ENCODE measurements at places on chromosomes 5 and 9.

GRCh38 chr9:114606068-114606467, 5.0 kb upstream of the TMEM268 start:
- peaks cover 20% of the 10 kb centered on the region for H3K4me1 ChIP-seq

GRCh38 chr9:93678199-93679019, 102.0 kb downstream of the PHF2 start:
- H3K4me1 ChIP-seq: no peaks in the 10 kb centered on the region
- no peak for DNase-seq
- no peaks in the 10 kb centered on the region for H3K27me3 ChIP-seq
- H3K36me3 ChIP-seq: peaks cover 1% of the 10 kb centered on the region

GRCh38 chr5:116844015-116844414, 269.4 kb upstream of the SEMA6A start:
- no peak overlapping the region for H3K4me3 ChIP-seq
- no peaks in the 10 kb centered on the region for H3K27me3 ChIP-seq
- no peaks in the 10 kb centered on the region for H3K4me1 ChIP-seq
- DNase-seq: no peak

DNA sequence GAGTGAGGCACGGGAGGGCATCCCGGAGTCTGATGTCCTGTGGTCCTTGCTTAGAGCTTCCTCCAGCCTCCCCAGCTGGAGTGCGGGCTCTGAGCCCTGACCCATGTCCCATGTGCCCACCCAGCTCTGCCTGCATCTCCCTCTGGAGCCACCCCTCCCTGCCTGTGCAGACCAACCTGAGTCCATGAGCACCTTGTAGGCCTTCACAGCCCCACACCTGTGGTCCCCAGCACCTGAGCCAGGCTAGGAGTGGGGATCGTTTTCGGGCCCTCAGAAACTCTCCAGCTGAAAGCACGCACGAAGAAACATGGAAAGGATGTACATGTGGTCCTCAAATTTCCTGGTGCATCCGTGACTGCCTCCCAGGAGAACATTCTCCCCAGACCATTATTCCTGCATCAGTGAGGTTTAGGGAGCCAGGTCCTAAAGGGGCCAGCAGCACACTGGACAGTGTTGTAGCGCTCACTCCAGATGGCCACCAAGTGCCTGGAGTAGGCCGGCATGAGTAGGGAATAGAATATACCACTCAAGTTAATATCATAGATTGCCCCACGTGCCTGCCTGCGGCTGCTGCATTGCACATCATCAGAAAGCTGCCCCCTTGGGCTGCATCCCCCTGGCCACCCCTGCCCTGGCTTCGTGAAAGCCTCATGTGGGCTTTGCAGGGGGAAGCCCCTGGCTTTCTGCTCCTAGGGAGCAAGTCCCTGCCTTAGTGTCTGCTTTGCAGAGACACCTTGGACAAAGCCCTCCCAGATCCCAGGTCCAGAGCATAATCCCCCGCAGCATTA, 80.6 kb downstream of the WNK2 start:
- H3K27me3 ChIP-seq: no peaks in the 10 kb centered on the region
- DNase-seq: no peak
- H3K4me3 ChIP-seq: no peak overlapping the region
- H3K36me3 ChIP-seq: no peaks in the 10 kb centered on the region
- H3K27ac ChIP-seq: no peak overlapping the region

DNA sequence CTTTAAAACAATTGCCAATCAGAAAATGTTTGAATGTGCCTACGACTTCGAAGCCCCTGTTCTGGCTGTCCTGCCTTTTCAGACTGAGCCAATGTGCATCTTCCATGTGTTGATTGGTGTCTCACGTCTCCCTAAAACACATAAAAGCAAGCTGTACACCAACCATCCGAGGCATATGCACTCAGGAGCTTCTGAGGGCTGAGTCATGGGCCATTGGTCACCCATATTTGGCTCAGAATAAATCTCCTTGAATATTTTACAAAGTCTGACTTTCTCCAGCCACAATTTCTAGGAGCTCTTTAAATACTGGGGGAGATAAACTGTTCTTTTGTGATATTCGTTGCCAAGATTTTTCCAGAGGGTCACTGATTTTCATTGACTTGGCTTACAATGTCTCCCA, 53.9 kb downstream of the C9orf57 start:
- H3K4me1 ChIP-seq: no peaks in the 10 kb centered on the region
- H3K36me3 ChIP-seq: no peaks in the 10 kb centered on the region
- H3K27ac ChIP-seq: no peak overlapping the region
- DNase-seq: no peak
- no peaks in the 10 kb centered on the region for H3K27me3 ChIP-seq

DNA sequence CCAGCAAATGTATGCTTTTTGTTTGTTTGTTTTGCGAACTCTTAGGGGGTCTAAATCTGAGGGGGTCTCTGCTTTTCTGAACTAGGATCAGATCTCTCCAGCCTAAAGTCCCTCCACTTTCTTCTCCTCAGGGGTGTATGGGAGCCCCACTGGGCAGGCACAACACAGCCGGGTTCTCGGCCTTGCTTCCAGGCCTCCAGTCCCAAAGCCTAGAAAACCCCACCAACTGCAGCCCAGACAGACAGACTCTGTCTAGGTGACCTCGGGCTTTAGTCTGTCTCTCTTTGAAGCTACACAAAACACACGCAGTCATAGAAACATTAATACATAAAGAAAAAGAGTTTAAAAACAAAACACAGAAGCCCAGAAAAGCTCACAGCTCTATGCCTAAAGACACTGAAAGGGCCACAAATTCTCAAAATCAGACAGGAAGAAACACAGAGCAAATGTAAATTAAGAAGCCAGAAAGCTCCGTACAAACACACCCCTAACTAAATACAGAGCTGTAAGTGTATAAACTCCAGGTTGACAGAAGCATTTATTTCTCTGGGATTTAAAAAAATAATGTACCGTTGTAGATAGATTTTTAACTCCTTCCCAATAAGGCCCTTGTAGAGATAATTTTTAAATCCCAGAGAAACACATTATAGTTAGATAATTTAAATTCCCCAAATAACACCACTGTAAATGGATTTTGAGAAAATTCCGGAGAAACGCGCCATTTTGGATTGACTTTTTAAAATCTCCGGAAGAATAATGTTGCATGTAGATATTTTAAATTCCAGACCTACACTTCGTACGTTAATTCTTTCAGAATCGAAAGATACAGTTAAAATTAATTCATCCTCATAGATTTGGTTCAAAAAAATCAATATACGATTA, 2.0 kb downstream of the PITX1 start:
- no peak for DNase-seq
- H3K27ac ChIP-seq: no peak overlapping the region
- H3K4me3 ChIP-seq: peak overlapping the region; percentile 88

DNA sequence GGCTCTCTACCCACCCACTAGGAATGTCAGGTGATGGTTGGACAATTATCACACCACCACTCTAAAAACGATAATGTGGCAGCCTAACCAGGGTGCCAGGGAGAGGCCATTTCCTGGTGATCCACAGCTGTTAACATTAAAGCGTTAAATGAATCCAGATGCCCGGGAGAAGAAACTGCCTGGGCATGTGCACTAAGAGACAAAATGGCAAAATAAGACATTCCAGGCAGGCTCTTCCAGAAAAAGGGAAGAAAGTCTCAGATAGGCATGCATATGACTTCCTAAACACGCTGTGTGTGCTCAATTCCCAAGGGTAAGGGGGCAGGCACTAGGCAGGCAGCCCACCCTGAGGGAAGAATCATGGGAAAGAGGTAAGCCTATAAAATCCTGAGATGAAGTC, 4.6 kb upstream of the TXN start:
- DNase-seq: no peak
- H3K36me3 ChIP-seq: peaks cover 2% of the 10 kb centered on the region
- peaks cover 31% of the 10 kb centered on the region for H3K4me1 ChIP-seq
- H3K27ac ChIP-seq: no peak overlapping the region
- no peak overlapping the region for H3K4me3 ChIP-seq
- no peaks in the 10 kb centered on the region for H3K27me3 ChIP-seq

DNA sequence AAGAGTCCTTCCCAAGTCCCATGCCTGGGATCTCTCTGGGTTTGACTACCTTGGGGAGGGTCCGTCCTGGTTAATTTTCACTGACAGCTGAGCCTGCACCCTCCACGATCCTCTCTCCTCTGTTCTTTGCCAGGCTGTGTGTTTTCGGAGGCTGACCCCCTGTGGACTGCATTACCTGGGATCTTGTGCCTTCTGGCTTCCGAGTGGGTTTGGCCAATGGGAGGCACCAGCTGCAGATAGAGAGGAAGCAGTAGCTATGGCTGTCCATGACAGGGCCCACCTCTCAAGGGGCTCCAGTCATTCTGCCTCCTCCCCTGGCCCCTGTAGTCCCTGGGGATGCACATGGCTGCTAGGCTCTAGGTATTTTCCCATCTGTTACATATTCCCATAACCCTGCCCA, 285.0 kb downstream of the DMRT2 start:
- no peaks in the 10 kb centered on the region for H3K4me1 ChIP-seq
- DNase-seq: no peak
- H3K27ac ChIP-seq: no peak overlapping the region
- no peak overlapping the region for H3K4me3 ChIP-seq

DNA sequence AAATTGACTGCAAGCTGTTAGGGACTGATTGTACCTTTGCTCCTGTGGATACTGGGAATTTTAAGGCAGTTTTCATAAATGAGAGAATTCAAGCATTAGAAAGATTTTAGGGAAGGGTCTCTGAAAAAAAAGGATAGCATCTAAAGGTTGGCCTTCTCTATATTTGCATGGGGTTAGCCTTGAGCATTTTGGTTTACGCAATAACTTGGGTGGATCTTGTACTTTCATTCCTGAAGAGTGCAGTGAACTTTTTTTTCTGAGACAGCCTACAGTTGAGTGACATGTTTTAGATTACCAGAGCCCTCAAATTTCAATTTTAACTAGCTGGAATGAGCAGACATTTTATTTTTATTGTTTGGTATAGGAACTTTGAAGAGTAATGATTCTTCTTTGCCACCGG, 91.6 kb upstream of the NR3C1 start:
- H3K36me3 ChIP-seq: no peaks in the 10 kb centered on the region
- DNase-seq: no peak
- H3K4me3 ChIP-seq: no peak overlapping the region
- H3K27me3 ChIP-seq: no peaks in the 10 kb centered on the region
- H3K27ac ChIP-seq: no peak overlapping the region
- H3K4me1 ChIP-seq: no peaks in the 10 kb centered on the region

DNA sequence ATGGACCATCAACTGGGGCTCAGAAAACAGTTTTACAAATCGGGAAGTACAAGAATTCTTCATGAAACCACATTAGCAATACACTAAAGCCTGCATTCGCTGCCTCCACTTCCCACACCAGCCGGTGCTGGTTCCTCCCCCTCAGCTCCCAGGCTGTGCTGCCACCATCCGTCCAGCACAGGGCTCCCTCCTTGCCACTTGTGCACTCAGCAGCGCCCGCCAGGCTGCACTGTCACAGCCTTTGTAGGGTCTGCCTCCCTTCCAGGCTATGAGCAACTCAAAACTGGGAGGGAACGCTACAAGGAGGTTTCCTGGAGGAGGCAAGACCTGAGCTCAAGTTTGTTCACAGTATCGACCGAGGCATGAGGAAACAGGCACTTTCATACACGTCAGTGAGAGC, 7.7 kb downstream of the MAPK9 start:
- H3K4me1 ChIP-seq: peaks cover 10% of the 10 kb centered on the region
- H3K36me3 ChIP-seq: peaks cover 39% of the 10 kb centered on the region
- H3K4me3 ChIP-seq: no peak overlapping the region

- H3K27ac ChIP-seq: no peak overlapping the region
- no peaks in the 10 kb centered on the region for H3K27me3 ChIP-seq
- no peaks in the 10 kb centered on the region for H3K4me1 ChIP-seq
- DNase-seq: no peak
- no peak overlapping the region for H3K4me3 ChIP-seq
Measured at GRCh38 chr5:62100201-62100600, 205.8 kb upstream of the KIF2A start.

GRCh38 chr5:154356958-154357357, 88.8 kb upstream of the SAP30L start:
- H3K4me1 ChIP-seq: peaks cover 22% of the 10 kb centered on the region
- no peak overlapping the region for H3K4me3 ChIP-seq
- no peak for DNase-seq
- no peaks in the 10 kb centered on the region for H3K27me3 ChIP-seq
- no peak overlapping the region for H3K27ac ChIP-seq

GRCh38 chr9:98191671-98192502, 550 bp downstream of the CORO2A start:
- DNase-seq: peak; percentile 36
- H3K27ac ChIP-seq: no peak overlapping the region
- no peaks in the 10 kb centered on the region for H3K27me3 ChIP-seq
- no peaks in the 10 kb centered on the region for H3K36me3 ChIP-seq
- H3K4me3 ChIP-seq: peak overlapping the region; percentile 84

- H3K36me3 ChIP-seq: no peaks in the 10 kb centered on the region
- no peak overlapping the region for H3K4me3 ChIP-seq
- no peaks in the 10 kb centered on the region for H3K4me1 ChIP-seq
Measured at GRCh38 chr5:95986937-95987520, 25.4 kb upstream of the ELL2 start.

DNA sequence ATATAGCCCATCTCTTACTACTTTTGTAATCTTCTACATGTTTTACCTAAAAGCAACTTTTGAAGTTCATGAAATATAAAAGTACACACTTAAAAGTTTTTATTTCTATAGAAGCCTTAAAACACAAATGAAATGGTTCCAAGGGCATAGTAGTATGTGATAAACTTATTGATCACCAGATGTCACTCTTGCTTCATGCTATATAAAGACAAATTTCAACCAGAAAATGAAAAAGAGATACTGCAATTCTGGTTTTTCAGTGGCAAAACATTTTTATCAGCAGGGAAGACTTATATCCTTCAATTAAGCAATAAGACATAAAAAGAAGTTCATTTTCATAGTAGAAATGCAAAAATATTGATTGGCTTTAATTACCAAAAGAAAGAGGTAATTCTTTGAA, 69.4 kb upstream of the FBXL17 start:
- no peak overlapping the region for H3K27ac ChIP-seq
- H3K36me3 ChIP-seq: peaks cover 12% of the 10 kb centered on the region
- peaks cover 6% of the 10 kb centered on the region for H3K27me3 ChIP-seq

DNA sequence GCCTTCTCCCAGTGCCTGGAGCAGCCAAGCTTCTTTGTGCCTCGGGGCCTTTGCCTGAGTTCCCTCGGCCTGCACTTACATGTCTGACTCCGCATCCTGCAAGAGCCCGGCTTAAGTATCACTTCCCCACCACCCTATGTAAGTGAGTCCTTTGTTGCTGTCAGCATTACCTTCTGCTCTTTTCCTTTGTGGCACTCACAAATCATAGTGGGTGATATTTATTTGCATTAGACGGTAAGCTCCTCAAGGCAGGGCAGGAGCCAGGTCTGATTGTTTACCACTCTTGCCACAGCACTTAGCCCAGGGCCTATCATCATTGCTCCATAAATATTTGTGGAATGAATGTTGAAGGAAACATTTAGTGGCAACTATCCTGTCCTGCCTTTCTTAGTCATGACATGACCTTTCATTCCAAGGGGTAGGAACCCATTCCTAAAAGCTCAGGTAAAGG, 4.8 kb downstream of the GM2A start:
- DNase-seq: no peak
- H3K27ac ChIP-seq: no peak overlapping the region
- H3K27me3 ChIP-seq: no peaks in the 10 kb centered on the region
- H3K36me3 ChIP-seq: no peaks in the 10 kb centered on the region
- H3K4me3 ChIP-seq: no peak overlapping the region
- H3K4me1 ChIP-seq: peaks cover 34% of the 10 kb centered on the region

GRCh38 chr5:171835066-171835465, 49.4 kb downstream of the SMIM23 start:
- no peak overlapping the region for H3K4me3 ChIP-seq
- H3K36me3 ChIP-seq: peaks cover 1% of the 10 kb centered on the region
- no peaks in the 10 kb centered on the region for H3K4me1 ChIP-seq
- H3K27ac ChIP-seq: no peak overlapping the region
- H3K27me3 ChIP-seq: no peaks in the 10 kb centered on the region

Data from activated T-cell treated with anti-CD3 and anti-CD28 coated beads, Interleukin-2, amount 50 U/mL, for 72 hours (primary cell).